ENCODE measurements at places on chromosomes 2 and 18. TPM values are rescaled to one million over a fixed set of nuclear protein-coding genes. Genes with fewer than 3 reads are reported as not detected.

SLC40A1 gene
- 211 TPM for polyA plus RNA-seq

FBXO41 gene
- polyA plus RNA-seq, result 1.6 TPM

GPR155 gene
- polyA plus RNA-seq, result 3.4 TPM

ANKRD29 gene
- polyA plus RNA-seq, result 57.7 TPM

IL1RL1 gene
- polyA plus RNA-seq, result 0.17 TPM

GRCh38 chr2:39881494-39881893, 102.4 kb upstream of the THUMPD2 start:
- no peak for DNase-seq

DNA sequence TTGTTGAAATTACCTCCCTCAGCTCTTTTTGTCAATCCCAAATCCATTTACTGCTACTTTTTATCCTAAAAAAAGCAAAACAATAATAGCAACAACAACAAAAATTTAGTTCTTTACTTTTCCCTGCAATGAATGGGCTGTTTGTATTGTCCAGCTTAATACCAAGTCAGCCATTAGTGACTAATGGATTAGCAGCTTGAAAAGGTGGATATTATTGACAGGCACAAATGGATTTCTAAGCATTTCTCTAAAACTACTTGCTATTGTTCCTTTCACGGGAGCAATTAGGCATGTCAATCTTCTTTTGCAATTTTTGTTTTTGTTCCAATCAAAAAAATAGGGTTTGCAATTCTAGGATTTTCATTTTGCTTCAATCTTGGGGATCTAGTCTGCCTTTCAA, 32.1 kb upstream of the SPAG16 start:
- DNase-seq, result no peak

- no peak for DNase-seq
These were observed 28.8 kb upstream of the FEZ2 start for GRCh38 chr2:36626756-36627155.

DNA sequence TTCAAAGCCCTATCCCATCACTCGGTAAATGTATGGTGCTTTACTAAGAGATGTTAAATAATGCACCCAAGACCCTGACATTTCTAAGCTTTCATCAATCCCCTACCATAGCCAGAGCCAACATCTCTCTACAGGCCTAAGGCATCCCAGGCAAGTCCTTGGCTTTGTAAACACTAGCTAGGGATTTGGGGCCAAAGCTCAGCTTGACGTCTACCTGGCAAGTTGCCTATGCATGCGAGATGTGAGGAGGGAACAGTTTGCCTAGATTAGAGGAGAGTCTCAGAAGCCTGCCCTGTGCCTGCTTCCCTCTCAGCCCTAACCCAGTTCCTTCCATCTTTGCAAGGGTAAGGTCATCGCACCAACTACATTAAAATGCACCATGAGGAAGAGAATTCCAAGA, 221.5 kb upstream of the NCKAP5 start:
- DNase-seq, result no peak

- no peak for DNase-seq
These were observed 394.2 kb downstream of the ZEB2 start for GRCh38 chr2:144125751-144126150.

GRCh38 chr2:237278568-237278967, 135.4 kb downstream of the COL6A3 start:
- DNase-seq, result peak; percentile 78

- DNase-seq, result no peak
These were observed 49.9 kb upstream of the CALCRL start for GRCh38 chr2:187497858-187498463.

GRCh38 chr2:46024146-46024779, 272.9 kb upstream of the EPAS1 start:
- no peak for DNase-seq

DNA sequence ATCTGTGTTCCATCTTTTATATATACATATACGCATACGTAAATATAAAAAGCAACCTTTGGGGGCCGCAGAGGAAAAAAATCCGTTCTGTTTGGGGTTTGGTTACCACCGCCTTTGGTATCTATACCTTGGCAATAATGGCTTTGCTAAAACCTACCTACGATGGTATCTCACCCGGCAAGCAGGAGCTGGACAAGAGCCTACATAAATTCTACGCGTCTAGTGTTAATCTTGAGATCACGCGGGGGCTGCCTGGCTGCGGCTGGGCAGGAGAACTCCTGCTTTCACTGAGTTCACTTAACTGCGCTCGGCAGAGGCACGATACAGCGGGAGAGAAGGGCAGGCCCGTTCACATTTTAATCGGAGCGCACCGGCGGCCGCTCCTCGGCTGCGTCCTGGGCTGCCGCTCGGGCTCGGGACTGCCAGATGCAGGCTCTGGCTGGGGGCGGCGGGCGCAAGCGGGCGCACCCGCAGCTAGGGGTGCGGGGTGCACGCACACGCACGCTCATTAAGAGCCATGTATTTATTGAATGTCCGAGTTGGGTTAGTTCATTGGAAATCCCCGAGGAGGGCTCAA, 1.7 kb upstream of the POU3F3 start:
- DNase-seq, result no peak

DNA sequence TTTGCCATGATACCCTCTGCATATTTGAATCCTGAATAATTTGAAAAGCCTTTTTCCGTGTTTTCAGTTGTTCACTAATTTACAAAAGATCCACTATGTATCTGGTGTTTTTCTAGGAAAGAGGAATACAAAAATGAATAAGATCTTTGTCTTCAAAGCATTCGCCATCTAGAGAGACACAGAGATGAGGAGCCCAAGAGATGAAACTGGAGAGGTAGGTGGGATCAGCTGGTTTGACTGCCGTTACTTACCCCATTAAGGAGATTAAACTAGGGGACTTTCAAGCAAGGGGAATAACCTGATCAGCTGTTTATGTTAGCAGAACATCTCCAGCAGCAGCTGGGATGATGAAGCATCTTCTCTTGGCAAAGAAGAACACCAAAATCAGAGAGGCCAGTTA, 150.2 kb upstream of the SATB2 start:
- DNase-seq, result no peak

DNA sequence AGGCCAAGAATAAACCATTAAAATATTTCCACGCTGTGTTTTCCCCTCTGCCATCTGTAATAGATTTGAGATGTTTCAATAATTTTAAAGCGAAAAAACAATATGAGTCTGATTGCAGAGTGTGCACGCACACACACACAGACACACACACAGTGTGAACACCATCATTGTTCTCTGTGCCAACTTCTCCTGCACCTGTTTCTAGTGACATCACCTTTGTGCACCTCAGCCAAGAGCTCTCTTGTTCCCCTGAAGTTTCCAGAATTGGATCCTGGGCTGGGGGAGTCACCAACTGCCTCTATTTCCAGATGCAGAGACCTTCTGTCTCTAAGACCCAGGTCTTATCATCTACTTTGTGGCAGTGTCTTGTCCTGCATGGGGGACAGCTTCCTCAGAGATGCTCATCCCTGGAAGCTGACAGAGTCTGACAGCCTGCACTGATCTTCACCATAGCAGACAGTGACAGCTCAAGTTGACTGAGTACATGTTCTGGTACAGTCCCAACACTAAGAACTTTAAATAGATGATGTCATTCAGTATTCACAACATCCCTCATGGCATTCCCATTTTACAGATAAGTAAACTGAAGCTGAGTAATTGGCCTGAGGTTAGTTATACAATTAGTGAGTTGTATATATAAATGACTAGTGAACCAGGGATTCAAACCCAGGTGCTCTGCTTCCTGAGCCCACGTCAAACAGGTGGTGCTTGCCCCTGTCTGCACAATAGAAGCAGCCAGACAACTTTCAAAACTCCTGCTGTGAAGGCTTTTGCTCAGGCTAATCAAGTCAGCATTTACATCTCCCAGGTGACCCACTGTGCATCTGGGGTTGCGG, 39.4 kb downstream of the ACOXL start:
- no peak for DNase-seq

GRCh38 chr2:11829947-11830707, 83.7 kb downstream of the LPIN1 start:
- DNase-seq, result peak; percentile 78

DNA sequence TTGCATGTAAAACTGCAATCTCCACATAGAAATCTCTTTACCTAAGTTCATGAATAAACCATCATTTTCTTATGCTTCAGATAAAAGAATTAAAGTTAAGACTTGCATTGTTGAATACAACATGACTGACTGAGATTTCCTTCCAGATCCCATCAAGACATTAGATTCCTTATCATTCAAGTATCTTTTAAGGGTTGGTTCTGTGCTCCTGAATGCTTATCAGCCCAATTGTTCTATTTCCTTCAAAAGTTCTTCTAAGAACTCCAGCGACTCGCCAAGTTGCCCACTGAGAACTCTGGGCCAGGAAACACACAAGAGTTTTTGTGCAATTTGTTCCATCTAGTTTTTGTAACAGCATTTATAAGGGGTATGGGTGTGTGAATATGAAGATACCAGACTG, 120.3 kb downstream of the RBMS1 start:
- DNase-seq, result no peak
